ENCODE measurements at places on chromosomes 12 and 14.

DNA sequence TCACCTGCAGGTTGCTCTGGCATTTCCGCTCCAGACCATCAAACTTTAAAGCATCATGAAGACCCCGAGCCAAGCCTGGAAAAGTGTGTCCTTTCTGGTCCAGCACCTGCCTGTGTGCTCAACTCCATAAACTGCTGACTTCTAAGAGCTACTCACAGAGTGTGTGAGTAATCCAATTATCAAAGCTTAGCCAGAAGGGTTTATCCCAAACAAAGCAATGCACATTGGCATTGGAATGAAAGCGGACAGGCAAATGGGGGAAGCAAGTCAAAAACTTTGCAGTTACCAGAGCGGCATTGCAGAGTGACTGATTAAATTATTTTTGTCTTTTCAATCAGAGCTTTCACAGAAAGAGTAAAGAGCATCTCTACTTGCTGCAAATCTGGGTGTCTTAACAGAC is 1262.4 kb upstream of the SEL1L start:
- DNase-seq, result no peak

DNA sequence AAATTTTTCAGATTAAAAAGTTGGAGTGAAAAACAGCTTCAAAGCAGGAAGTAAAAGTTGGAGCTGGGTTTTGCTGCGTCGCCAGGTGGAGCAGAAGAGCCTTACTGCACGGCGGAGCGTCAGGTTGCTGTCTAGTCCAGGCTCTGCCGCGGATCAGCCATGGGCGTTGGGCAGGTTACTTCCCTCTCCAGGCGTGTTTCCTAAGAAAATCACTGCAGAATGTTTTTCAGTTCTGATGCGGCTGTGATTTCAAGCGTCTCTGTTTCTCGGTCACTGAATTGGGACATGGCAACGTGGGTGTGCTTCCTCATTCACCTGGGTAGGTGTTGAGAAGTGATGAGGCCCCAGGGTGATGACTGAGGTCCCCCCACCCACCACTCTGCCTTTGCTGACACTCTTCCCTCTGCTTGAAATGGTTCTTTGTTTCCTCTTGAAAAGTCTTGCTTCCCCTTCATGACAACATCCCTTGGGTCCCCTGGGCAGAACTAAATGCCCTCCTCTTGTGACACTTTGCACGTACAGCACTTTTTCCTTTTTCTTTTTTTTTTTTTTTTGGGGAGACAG is 7.6 kb downstream of the EVL start:
- no peak for DNase-seq

GRCh38 chr12:107622001-107622400 is 63.6 kb upstream of the PWP1 start:
- DNase-seq, result peak; percentile 6

DNA sequence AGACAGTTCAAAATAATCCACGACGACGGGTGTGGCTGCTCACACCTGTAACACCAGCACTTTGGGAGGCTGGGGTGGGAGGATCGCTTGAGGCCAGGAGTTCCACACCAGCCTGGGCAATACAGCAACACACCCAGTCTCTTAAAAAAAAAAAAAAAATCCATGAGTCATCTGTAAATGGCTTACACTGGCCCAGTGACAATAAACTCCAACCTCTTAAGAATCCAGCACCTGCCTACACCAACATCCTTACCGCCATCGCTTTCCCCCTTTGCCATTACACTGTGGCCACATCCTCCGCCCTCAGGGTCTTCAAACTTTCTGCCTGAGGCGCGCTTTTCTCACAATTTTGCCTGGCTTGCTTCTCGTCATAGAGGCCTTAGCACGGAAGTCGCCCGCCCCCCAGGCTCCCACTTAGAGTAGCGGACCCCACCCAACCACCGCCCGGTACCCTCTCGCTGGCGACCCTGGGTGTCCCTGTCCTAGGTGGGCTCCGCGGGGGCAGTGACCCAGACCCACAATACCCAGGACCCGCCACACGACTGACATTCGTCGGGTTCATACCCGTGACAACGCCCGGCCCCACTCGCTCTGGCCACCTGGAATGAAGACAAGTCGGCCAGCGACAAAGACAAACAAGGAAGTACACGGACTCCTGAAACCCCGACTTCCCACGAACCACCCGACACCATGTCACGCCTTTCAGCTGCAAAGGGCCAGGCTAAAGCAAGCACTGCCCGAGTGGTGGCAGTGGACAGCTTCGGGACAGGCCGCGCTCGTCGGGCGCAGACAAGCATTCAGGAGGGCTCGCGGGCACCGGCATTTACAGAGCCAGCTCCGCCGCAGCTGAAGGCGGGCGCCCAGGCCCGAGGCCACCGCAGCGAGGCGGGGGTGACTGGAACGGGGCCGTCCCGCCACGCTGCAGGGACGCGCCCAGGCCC is 636 bp downstream of the GOLGA3 start:
- peak; percentile 80 for DNase-seq

GRCh38 chr14:89312932-89313331 is 104.1 kb downstream of the FOXN3 start:
- DNase-seq, result no peak

DNA sequence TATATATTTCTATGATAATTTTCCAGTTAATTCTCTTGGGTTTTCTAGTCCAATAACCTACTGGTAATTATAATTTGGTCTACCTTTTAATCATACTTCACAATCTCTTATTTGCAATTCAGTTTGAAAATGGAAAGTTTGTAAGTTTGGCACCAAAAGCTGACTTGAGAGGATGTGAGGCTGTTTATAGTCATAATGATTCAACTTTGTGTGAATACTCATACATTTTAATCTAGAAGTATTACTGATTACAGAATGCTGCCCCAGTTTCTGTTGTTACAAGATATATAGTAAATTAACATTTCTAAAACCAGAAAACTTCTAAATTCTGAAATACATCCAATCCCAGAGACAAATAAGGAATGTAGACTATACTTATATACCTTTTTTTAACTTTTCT is 158.2 kb downstream of the SLC38A4 start:
- DNase-seq, result no peak

GRCh38 chr14:100669011-100669412 is 57.7 kb upstream of the DLK1 start:
- DNase-seq, result no peak

DNA sequence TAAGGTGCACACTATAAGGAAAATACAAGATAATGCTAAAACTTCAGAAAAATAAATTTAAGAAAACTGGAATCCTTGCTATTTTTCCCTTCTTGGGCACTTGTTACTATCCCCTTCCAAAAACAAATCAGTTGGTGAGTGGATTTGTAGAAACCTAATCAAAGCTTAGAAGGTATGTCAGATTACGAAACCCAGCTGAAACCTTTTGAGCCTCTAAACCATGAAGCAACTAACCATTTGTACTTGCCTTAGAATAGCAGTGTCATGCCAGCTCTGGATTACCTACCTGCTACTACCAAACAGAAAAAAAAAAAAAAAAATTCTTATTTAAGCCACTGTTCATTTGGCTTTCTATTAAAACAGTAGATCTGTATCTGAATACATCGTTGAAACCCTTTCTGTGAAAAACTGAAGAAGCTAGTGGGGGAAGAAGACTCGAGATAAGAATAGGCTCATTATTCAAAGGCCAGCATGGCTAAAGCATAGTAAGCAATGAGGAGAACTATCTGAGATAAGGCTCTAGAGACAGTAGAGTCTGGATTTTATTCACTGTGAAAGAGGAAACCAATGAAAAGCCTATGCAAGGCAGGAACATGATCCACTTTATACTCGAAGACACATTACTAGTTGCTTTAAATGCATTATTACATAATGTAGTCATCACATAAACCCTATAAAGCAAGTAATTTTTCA is 30.2 kb downstream of the OSBPL8 start:
- peak; percentile 17 for DNase-seq

DNA sequence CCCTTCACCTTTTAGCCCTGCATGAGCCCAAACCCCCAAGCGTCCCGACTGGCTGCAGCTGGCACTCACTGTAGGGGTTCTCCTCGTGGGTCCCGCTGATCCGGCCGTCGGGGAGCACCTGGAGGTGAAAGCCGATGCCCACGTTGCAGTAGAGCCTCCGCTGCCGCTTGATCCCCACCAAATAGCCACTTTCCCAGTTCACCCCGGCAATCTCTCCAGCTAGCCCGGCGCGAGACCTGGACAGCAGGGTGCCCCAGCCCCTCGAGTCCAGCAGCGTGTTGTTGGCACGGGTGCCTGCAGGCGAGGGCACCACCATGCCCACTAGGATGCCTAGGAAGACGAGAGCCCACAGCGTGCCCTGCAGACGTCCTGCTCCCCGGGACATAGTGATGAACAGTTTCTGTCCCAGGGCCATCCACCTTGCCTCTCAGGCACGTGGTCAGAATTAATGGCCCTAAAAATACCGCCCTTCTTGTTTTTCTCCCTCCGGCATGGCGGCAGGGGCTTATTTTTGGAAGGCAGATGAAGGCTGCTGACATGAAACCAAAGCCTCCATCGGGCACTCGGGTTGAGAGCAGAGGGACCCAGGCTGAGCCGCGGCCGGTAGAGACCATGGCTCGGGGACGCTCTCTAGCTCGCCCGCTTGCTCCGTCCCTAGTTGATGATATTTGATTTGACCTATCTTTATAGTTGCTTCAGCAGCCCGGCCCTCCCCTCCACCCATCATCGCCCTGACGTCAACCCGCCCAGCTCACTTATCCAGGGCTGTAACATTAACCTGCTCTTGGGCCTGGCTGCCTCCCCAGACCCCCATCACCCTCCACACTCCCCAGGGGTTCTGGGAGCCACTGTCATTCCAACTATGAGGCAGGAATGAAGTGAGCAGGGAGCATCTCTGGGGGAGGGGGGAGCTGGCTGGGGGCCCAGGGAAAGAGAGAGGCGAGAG is at the start of gene FGF6:
FGF6 (minus strand) TSS at position 660 of the 946 bp plus-strand sequence; CDS start at position 415, 245 bp downstream.
- DNase-seq, result no peak

DNA sequence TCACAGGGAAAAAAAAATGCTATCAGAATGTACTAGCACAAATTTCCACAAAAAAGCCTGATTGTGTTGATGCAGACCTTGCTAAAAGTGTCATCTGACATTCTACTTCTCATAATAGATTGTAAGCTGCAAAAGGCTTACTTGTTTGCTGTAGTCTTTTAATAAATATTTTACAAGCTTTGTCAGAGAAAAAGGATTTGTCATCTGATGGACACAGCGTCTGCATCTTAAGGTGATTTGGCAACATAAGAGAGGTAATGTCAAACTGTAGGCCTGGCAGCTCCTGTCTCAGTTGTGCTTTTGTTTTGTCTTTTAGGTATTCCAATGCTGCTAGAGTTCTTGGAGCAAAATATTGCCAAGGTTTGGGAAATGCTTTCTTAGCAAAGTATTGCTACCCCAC is 26.3 kb upstream of the KCNH3 start:
- DNase-seq, result no peak

GRCh38 chr12:1056390-1056789 is 65.4 kb downstream of the ERC1 start:
- DNase-seq, result no peak

GRCh38 chr12:65941388-65941787 is 117.1 kb downstream of the HMGA2 start:
- peak; percentile 90 for DNase-seq

GRCh38 chr12:64029013-64029857 is 184.7 kb downstream of the SRGAP1 start:
- peak; percentile 89 for DNase-seq

GRCh38 chr14:61516118-61516743 is 179.1 kb upstream of the HIF1A start:
- peak; percentile 84 for DNase-seq

DNA sequence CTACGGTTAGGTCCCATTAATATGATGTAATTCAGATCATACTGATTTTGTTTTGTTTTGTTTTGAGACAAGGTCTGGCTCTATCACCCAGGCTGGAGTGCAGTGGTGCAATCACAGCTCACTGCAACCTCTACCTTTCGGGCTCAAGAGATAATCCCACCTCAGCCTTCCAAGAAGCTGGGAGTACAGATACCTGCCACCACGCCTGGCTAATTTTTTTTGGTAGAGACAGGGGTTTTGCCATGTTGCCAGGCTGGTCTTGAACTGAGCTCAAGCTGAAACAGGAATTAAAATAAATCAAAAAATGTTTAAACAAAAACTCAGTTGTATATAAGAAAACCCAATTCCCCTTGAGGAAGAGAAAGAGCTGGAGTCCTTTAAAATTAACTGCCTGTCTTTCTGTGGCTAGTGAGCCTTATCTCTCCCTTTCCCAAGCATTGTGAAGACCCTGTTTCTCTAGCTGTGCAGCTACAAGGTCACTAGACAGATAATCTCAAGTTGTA is 17.7 kb upstream of the ANAPC7 start:
- no peak for DNase-seq

DNA sequence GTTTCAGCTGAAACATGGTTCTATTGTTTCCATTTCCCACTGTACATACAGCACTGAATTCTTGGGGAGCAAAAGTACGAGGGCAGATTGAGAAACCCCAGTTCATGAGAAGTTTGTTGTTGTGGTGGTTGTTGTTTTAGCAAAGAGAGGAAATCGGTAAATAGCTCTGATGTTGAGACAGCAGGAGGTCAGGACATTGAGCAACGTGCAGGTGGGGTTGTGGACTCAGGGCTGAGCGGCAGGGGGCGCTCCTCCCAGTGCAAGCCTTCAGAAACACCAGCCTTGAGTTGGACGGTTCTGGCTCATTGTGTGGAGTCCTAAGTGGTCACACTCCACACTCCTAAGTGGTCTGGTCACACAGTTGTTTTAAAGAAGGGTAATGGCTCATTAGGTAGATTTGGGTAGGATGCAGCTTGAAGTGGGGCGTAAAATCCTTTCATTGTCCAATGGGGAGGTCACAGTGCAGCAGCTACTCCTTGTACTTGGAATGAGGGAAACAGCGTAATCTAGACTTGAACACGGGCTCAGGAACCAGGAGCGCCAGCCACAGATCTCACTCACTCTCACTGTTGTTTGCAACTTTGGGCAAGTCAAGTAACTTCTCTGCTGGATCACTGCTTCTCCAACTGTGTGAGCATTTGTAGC is 14.5 kb upstream of the PWP1 start:
- no peak for DNase-seq

- no peak for DNase-seq
These were observed 185.6 kb downstream of the EPS8 start for GRCh38 chr12:15603474-15604085.

- no peak for DNase-seq
These were observed 4.1 kb downstream of the BMP4 start for GRCh38 chr14:53952533-53952932.

- DNase-seq, result no peak
These were observed 73.3 kb downstream of the NDUFA12 start for GRCh38 chr12:94930216-94930654.

GRCh38 chr12:63928305-63928704 is 83.8 kb downstream of the SRGAP1 start:
- no peak for DNase-seq

- DNase-seq, result no peak
These were observed 68.4 kb upstream of the DLK1 start for GRCh38 chr14:100658181-100658886.

DNA sequence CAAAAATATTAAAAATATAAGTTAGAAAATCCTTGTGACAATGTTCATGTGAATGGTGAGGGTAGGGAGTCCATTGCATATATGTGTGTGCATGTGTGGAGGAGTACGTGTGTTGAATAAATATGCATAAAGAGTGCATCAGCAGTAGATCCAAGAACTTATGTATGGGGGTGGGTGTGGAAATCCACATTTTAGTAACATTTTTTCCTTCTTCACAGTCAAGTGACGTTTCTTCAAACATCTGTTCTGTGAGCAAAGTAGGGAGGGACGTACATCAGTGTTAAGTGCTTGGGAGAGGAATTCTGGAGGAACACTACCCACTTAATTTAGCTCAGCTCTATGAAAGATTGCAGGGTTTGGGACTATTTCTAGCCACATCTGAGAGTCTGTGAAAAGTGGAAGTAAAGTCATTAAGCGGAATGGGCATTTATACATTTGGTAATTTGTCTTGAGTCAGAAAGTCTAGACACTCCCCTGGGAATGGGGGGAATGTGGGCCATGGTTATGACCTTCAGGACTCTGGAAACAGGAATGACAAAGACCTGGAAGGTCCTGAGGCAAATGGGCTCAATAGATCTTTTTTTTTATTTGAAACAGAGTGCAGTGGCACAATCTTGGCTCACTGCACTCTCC is 156.4 kb upstream of the PLXNC1 start:
- peak; percentile 56 for DNase-seq
